ENCODE measurements at places on chromosomes 3 and 15.

DNA sequence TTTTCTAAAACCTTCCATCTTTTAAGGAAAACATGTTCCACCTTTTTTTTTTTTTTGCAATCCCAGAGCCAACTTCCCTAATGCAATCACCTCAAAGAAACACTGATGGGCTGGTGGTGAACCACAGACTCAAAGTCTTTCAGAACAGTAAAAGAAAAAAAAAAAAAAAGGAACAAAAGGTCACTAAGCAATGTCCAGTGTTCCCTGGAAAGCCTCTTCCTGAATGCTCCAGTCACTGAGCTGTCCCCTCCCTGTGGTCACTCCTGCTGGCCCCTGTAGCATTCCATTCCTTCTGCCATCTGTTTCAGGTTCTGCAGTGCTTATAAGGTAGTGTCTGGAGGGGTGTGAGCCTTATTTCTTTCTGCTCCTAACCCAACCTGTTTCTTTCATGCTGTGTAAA, 53.3 kb downstream of the AAGAB start:
- no peak for DNase-seq

GRCh38 chr3:161372321-161373260, 1.3 kb upstream of the SPTSSB start:
- DNase-seq: peak; percentile 97

DNA sequence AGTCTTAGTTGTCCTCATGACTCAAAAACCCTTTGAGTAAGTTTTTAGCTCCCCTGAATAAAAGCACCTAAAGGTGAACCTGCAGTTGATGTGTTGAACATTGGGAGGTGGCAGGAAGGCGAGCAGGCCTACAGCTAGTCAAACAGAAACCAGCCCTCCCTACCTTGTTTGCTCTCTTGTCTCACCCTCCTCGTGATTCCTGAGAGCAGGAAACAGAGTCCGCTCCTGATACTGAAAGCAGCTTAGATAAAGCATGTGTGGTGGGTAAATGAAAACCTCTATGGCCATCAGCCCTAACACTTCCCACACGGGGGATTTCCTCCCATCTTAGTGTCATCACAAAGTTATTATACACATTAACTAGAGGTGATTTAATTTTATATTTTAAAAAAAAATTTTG, 21.8 kb upstream of the CLDN18 start:
- DNase-seq: no peak

DNA sequence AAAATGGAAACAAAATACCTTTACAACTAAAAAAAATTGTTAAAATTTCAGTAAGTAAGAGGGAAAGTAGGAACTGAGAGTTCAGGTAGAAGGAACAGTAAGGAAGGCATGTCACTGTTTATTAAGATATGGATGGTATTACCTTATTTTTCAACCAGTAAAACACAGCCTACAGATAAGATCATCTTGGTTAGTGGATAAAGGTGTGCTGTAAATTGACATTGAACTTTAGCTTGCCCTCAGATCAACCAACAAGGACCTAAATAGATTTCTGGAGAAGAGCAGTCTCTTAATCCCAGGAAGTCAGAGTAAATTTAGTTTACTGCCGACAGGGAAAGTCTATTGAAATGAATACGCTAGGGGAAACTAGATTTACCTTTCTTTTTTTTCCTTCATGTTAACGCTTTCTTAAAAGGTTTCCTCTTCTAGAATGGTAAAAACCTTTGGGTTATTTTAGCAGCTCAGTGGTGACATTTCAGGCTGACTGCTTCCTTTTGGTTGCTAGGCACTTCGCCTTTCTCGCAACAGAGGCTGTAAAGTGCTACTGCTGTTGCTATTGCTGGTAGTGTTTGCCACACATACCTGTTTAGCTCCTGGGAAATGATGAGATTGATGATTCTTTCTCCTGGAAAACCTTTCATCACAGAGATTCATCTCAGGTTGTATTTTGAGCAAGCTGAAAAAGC, 12.9 kb downstream of the DZIP3 start:
- no peak for DNase-seq

DNA sequence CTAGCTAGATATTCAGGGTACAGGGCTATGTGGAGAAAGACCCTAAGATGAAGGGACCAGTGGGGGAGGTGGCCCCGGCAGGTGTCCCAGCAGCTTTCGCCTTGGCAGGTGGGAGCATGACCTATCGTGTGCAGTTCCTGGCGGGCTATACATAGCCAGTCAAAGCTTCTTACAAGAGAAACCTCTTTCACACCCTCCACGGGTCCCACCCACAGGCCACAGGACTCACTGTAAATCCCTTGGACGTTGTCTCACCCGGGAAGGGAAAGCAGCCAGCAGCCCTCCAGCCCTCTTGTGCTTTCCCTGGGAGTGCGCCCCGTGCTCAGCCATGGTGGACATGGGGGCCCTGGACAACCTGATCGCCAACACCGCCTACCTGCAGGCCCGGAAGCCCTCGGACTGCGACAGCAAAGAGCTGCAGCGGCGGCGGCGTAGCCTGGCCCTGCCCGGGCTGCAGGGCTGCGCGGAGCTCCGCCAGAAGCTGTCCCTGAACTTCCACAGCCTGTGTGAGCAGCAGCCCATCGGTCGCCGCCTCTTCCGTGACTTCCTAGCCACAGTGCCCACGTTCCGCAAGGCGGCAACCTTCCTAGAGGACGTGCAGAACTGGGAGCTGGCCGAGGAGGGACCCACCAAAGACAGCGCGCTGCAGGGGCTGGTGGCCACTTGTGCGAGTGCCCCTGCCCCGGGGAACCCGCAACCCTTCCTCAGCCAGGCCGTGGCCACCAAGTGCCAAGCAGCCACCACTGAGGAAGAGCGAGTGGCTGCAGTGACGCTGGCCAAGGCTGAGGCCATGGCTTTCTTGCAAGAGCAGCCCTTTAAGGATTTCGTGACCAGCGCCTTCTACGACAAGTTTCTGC, 15.0 kb downstream of the GRK7 start:
- DNase-seq: no peak

DNA sequence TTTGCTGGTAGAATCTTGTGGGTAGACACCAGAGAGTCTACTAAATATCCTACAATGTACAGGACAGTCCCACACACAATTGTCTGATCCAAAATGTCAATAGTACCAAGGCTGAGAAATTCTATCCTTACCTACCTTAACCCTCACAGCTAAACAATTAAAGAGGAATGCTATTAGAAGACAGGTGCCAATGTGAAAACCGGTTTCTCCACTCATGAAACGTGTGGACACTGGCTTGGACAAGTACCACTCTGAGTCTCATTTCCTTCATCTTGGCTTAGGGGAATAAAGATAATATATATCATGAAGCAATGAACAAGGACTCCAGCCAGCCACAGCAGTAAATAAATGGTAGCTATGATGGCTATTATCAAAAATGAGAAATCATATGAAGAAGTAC, 90.2 kb downstream of the RFTN1 start:
- peak; percentile 50 for DNase-seq

DNA sequence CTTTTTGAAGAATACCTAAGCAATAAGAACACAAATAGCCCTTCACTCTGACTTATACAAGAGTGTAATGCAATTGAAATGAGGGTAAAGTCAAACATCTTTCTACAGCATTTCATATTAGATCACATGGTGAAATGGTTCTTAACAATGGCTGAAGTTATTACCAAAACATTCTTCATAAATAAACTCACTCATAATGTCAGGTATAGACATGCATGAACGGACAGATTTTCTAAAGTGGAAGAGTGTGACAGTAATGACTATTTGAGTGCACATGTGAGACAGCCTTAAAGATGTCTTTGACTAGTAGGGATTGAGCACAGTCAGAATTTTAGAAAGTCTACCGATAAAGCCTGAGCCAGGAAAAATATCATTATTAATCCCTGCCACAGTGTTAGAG, 471.0 kb downstream of the ZPLD1 start:
- DNase-seq: no peak

DNA sequence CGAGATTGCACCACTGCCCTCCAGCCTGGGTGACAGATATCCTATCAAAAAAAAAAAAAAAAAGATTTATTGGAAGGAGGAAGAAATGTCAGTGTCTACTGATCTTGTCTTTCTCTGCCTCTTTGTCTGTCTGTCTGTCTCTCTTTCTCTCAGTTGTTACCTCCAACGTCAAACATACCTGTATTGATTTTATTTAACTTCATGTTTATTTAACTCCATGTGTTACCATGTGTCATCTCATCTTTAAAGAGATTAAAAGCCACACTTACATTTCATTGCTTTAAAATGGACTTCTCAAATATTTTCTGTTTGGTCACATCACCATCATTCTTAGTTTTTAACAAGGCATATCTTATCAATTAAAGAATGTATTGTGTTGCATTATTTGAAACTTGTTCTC, 9.4 kb downstream of the CLDN11 start:
- no peak for DNase-seq

DNA sequence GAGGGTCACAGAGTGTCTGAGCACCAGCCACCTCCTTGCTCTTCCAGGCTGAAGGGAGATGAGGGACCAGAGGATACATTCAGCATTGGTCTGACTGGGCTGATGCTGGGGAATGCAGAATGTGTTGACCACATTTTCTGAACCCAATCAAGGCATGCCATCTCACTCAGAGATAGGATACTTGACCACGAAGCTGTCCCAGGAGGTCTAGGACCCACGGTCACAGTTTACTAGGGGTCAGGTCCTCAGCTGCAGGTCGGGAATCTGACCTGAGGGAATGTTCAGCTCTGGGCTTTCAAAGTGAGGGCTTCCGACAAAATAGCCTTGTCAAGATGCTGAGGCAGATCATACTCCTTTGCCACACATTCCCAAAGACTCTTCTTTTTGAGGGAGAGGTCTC, 19.6 kb downstream of the PLA2G4E start:
- no peak for DNase-seq

GRCh38 chr3:46283881-46284450, 41.7 kb downstream of the CCR3 start:
- no peak for DNase-seq

- DNase-seq: no peak
Observed at GRCh38 chr15:93614386-93615104, 525.5 kb upstream of the RGMA start.

DNA sequence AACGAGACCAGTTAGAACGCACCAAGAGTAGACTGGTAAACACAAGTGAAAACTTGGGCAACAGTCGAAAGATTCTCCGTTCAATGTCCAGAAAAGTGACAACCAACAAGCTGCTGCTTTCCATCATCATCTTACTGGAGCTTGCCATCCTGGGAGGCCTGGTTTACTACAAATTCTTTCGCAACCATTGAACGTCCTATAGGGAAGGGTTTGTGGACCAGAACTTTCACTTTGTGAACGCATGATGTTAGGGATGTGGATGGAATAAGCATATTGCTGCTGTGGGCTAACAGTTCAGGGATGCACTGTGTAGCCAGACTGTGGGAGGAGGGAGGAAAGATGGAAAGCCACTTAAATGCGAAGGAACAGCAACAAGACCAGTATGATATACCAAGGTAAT, 34.9 kb upstream of the TBC1D23 start:
- DNase-seq: no peak

- DNase-seq: no peak
Observed at GRCh38 chr3:14410503-14411165, 8.2 kb downstream of the SLC6A6 start.

DNA sequence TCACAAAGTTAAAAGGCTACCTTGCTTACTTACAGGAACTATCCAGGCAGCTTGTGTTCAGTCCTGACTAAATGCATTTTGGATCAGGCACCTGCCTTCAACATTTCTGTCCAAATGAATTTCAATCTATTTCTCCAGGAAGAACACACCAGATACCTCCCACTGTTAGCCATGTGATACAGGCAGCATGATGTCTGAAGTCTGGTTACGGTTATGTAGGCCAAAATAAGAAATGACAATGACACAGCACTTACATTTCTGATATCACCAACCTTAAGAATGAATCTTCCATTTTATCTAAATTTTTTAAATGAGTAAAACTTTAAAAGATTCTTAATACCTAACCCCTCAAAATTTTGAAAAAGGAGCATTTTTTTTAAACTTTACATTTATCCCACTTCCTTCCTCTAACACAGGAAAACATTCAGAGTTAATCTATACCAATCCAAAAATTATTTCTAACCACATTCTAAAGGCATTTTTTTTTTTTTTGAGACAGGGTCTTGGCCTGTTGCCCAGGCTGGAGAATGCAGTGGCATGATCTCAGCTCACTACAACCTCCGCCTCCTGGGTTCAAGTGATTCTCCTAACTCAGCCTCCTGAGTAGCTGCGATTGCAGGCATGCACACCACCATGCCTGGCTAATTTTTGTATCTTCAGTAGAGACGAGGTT, at the start of gene MAP4:
TSS of gene MAP4 (minus strand) at position 116 of the 673 bp plus-strand sequence. CDS start 17,556 bp downstream, outside the sequence.
- DNase-seq: no peak

GRCh38 chr3:39540162-39540921, 72.9 kb downstream of the MOBP start:
- DNase-seq: no peak

GRCh38 chr3:142894493-142894892, 5.6 kb upstream of the PCOLCE2 start:
- no peak for DNase-seq

DNA sequence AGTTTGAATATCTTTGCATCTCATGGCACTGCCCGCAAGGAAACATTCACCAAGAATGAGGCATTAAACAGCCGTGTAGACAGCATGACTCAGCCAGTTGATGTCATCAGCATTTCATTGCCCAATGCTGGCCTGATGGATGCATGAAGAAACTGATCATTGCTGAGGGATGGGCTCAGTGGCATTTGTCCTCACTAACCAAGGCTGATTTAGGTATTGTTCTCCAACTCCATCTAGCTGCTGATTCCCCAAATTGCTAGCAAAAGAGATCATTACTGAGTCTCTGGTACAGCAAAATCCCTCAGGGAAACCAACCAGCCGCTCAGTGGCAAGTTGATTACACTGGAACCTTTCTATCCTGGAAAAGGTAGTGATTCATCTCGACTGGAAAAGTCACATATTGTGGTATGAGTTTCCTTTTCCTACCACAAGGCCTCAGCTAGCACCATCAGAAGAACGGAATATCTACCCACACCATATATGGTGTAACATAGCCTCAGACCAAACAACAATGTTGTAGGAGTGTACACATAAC, 186.5 kb upstream of the GAP43 start:
- DNase-seq: no peak

GRCh38 chr3:14225421-14225820, 46.8 kb downstream of the LSM3 start:
- no peak for DNase-seq

GRCh38 chr3:105931500-105931899, 62.7 kb upstream of the CBLB start:
- DNase-seq: no peak

DNA sequence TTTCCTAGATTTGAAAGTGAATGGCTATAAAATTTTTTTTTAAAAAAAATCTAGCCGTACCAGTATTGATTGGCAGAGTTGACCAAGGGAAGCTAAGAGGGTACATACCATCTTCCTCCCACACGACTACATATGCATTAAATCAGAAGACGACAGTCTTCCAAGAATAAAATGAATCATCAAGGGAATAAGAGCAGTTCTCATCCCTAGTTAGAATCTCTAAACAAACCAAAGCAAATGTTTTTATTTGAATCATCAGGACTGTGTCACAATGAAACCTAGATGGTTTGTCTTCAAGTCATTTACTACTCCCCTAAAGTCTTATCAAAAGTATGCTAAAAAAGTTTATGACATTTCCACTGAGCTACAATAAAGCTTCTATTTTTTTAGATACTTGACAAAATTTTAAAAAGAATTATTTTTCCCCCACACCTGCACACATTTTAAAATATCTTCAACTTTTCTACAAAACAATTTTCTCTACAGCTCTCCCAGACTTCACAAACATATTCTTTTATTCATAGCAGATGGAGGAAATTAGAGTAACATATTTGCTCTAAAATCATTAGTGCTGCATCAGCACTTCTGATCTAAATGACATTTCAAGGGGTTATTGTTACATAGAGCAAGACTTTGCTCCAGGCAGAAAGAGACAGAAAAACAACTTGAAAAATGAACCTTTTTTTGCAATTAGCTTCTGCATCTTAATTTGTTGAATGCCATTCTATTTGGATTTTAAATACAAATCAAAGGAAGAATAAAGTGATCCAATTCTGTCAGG, 547.1 kb downstream of the FHIT start:
- no peak for DNase-seq
